ENCODE measurements at places on chromosomes 7 and 10.

DNA sequence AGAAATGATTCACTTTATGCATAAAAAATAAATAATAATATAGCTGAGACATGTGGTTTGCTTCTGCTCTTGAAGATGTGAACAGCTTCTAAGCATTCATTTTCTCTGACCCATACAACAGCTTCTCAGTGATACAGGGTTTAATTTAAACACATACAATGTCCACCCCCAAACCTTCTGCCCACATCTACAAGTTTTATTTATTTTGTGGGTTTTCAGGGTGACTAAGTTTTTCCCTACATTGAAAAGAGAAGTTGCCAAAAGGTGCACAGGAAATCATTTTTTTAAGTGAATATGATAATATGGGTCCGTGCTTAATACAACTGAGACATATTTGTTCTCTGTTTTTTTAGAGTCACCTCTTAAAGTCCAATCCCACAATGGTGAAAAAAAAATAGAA is 17.2 kb downstream of the INHBA start:
- no peak for DNase-seq

GRCh38 chr7:149261316-149261828 is 624 bp upstream of the ZNF783 start:
- DNase-seq, result no peak

- no peak for DNase-seq
Observed at GRCh38 chr7:29763266-29763665, 43.0 kb upstream of the WIPF3 start.

DNA sequence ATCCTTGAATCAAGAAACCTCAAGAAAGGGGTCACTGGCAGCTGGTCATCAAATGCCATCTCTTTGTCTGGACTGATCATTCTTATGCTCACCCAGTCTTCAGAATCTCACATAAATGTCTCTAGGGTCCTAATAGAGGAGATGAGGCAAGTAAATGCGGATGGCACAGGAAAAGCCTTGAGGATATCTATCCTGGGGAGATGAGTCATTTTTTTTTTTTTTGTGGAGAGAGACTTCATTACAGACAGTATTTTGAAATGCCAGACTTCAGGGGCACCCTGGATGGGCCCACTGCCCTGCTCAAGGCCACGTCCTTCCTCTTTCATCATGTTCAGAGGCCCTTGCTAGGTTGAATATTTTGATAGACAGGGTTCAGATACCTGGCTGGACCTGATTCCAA is 19.5 kb upstream of the PLPP4 start:
- no peak for DNase-seq

- no peak for DNase-seq
Observed at GRCh38 chr10:68043030-68043429, 32.1 kb downstream of the HERC4 start.

DNA sequence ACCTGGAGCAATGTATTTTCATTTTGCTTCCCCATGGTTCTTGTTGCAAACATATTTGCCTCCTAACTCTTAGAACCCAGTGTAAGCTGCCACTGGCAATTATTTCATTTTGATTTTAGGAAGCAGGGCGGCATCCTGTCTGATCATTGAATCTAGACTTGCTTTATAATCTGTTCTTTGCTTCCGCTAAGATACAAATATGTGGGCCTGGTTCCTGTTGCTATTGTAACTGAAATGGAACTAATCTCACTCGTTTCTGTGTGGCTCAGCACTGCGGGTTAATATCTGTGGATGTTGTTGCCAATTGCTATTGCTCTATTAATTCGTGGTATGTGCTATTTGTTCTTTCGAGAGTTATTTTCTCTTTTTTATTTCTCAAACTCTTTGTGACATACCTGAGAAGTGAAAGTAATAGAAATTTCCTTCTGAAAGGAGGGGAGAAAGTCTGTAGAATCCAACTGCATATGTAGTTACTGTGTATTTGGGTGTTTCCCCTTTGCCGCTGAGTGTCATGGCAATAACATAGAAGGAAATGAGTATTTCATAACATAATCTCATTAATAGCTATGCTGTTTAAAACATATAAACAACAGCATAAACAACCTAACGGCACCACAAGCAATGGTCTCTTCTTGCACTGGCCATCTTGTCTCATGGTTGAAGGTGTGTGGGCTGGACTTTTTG is 62.4 kb downstream of the FZD1 start:
- DNase-seq, result no peak

- no peak for DNase-seq
Observed at GRCh38 chr7:112204499-112205342, 1.5 kb downstream of the DOCK4 start.

DNA sequence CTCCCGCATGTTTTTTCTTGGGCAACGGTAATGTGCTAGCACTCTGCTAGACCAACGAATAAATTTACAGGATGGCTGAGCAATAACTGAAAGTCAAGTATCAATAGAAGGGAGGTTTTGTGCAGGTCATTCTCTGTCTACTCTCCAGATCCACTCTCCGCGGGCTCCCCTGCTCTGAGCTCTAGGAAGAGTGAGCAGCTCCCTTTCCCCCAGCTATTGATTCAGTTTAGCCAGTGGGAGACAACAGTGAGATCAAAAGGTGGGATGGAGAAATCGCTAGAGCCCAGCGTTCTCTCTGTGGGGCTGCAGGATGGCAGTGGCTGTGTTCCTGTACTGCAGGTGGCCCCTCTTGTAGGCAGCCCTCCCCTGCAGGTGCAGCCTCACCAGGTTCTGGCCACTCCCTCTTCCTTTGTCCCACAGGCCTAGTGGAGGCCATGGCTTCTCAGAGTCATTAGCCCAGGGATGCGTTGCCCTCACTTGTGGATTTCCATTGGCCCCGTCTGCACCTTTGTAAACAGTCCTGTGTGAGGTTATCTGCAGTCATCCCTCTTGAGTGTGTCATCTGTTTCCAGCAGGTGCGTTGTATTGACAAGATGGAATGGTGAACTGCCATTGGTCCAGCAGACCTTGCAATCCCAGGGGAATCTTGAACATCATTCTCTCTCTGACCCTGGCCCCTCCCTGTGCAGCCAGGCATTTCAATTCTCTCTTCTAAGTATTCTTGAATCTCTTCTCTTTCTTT is 11.1 kb downstream of the MSRB2 start:
- no peak for DNase-seq

DNA sequence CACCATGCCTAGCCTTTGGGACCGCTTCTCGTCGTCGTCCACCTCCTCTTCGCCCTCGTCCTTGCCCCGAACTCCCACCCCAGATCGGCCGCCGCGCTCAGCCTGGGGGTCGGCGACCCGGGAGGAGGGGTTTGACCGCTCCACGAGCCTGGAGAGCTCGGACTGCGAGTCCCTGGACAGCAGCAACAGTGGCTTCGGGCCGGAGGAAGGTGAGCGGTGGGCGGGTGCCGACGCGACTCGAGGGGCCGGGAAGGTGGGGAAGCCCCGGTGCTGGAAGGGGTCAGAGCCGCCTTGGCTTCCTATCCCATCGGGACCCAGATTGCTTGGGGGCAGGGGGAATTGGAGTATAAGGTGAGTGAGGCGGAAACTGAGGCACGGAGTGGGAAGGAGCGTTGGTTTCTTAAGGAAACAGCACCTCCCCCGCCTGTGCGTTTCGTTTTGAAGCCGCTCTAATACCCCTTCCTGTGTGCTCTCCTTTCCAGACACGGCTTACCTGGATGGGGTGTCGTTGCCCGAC is 547 bp downstream of the DDIT4 start:
- DNase-seq, result no peak

DNA sequence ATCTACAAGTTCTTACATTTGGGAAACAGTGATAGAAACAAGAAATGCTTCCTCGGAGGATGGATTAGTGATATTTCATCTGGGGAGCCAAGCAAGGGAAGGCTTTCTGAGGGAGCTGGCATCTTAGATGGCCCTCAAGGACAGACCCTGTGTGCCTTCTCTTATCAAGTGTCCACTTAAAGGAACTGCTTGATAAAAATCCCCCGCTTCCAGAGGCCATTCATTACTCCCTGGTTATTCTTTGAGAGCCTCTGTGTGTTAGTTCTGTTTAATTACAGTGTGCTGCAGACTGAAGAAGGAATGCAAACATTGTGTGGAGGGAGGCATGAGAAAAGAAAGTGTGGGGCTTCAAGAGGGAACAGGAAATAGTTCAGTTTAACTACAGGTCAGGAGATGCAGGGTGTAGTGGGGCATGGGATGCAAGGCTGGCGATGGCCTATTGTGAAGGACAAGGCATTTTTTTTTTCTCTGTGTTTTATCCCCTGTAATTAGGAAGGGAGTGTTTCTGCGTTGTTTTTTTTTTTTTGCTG is 145.4 kb downstream of the SNX10 start:
- no peak for DNase-seq

DNA sequence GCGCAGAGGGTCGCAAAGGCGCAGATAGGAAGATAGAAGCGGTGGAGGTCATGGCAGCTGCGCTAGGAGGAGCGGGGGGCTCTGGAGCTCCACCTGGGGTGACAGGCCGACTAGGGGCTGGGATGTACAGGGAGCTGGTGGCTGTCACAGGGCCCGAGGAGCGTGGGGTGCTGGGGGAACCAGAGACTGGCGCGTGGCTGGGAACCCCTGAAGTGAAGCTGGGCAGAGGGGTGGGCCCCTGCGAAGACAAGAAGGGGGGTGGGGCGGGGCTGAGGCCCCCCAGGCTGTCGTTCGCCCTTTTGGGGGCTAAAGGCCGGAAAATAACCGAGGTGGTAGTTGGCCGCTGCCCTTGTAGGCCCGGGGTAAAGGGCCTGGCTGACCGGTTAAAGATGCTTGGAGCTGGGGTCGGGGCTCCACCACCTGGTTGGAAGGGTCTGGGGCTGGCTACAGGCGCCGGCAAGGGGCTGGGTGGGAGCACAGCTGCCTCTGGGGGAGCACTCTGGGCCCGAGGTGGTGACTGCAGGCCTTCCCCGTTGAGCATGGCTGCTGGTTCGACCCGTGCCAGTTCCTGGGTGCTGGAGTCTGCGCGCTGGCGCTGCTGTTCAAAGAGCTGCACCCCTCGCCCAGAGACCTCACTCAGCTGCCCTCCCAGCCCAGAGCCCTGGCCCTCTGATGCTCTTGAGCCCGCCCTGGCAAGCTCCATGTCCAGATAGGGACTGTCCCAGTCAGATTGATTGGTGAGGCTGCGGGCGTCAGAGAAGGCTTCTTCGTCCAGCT is 6.8 kb upstream of the MYOZ1 start:
- no peak for DNase-seq
